ENCODE measurements at places on chromosomes 5 and 9.

GRCh38 chr9:20804489-20805250 is 120.6 kb downstream of the FOCAD start:
- peak; percentile 62 for DNase-seq

- no peak for DNase-seq
Measured at GRCh38 chr5:107950776-107951175, 280.0 kb upstream of the EFNA5 start.

GRCh38 chr9:138007918-138008841 is 130.6 kb downstream of the CACNA1B start:
- DNase-seq: no peak

GRCh38 chr5:146521403-146522106 is 5.6 kb upstream of the GPR151 start:
- DNase-seq: no peak

- no peak for DNase-seq
Measured at GRCh38 chr5:115684513-115685037, 58.7 kb upstream of the TMED7 start.

DNA sequence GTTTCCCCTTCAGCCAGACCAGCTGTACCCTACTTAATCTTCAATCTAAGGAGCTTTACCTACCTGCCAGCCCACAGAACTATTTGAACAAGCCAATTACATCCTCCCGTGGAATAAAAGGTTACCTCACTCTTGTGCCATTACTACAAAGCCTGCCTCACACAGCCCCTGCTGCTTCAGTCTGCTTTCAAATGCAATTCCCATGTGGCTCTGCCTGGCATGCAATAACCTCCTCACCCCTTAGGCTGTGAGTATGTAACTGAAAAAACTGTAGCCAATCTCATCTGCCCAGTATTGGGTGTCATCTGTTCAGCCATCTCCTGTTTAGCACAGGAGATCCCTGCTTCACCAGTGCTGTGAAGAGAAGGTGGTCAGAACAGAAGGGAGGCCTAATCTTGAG is 6.1 kb upstream of the GCNT1 start:
- no peak for DNase-seq

DNA sequence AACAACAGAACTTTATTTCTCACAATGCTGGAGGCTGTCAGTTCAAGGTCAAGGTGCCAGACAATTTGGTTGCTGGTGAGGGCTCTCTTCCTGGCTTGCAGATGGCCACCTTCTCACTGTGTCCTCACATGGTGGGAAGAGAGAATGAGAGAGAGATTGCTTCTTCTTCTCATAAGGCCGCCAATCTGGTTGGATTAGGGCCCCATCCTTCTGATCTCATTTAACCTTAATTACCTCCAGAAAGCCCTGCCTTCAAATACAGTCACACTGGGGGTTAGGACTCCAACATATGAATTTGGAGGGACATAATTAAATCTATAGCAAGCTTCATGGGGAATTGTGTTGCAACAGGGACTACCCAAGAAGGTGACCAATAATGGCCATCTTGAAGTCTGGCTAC is 110.2 kb downstream of the LHX2 start:
- no peak for DNase-seq

DNA sequence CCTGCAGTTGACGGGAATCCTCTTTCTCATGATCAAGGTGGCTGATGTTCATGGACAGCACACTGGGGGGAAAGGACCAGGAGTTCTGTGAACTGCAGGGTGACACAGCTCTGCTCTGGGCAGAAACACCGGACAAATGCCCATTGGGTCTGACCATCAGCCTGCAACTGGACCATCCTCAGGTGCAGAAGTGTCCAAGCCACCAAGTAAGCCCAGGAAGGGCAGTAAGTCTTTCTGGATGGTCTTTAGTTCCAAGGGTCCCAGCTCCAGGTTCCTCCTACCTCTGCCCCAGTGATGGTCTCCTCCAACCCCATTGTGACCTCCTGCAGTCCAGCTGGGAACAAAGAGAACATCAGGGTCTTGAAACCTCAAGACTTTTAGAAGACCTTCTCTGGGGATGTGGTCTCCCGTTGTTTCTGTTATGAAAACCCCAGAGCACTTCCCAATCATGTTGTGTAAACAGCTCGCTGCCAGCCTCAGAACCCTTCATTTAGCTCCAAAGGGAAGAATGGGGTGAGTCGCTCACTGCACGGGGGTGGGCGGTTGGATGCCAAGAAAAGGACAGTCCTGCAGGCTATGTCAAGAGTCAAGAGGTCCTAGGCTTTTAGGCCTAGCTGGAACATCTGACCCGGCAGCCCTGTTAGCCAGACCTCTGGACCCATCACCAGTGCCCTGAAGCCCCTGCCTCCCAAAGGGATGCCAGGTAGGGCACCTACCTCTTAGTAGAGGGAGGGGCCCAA is 41.8 kb upstream of the TCF7 start:
- DNase-seq: no peak

GRCh38 chr9:131033269-131034224 is 24.6 kb downstream of the LAMC3 start:
- no peak for DNase-seq

DNA sequence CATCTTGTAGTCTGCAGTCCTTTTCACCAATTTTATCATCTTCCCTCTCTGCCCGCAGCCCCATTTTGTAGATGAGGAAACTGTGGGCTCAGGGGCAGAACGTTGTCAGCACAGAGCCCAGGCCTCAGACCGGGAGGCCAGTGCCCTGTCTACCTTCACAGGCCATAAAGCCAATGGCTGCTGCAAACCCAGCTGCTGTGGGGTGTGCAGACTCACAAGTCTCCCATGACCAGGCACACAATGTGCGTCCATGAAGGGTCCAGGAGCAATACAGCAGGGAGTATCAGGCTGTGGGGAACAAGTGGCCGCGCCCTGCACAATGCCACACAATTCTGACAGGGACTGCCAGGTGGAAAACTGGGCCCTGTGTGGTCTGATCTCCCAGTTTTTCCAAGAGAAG is 71.0 kb downstream of the COL23A1 start:
- DNase-seq: no peak

- no peak for DNase-seq
Measured at GRCh38 chr9:111621895-111622480, 9.1 kb upstream of the DNAJC25 start.

DNA sequence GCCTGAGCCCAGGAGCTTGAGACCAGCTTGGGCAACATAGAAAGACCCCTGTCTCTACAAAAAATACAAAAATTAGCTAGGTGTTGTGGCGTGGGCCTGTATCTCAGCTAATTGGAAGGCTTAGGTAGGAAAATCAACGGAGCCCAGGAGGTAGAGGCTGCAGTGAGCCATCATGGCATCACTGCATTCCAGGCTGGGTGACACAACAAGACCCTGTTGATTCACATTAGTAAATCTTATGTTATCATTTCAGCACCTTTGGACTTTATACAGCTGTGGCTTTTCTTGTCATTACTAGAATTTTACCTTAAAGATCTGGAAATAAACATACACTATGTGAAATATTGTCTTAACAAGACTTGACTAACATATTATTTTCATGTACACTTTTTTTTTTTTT is 185.0 kb downstream of the ZNF608 start:
- DNase-seq: no peak

GRCh38 chr9:113543296-113543981 is 79.9 kb downstream of the RGS3 start:
- peak; percentile 19 for DNase-seq

GRCh38 chr9:77944556-77945243 is 86.9 kb downstream of the GNAQ start:
- no peak for DNase-seq

DNA sequence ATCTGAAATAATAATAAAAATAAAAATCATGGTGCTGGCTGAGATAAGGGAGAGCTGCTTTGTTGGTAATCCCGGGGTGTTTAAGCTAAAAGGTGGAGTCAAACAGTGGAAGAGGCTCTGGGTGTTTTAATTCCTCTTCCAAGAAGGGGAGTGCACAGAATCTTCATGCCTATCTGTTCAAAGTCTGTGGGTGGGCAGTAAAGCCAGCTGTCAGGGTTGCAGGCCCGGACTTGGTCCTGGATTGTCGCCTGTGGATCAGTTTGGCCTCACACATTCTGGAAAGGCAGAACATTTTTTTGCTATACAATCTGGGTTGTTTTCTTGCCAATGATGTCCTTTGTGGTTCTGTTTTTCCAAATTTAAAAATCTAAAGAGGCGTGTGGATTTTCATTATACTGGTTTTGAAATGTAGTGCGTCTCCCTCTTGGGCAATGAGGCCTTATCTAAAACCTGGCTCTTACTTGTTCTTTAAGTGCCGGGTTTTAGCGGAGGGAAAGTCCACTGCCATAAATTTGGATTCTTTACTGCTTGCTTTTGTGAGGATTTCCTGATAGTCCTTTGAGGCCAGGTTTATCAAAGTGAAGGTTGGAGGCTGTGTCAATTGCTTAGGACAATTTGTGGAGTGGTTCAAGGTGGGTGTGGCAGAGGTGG is 5.8 kb downstream of the ANKDD1B start:
- DNase-seq: no peak

- no peak for DNase-seq
Measured at GRCh38 chr5:90111364-90112032, 298.1 kb downstream of the CETN3 start.

GRCh38 chr9:74921737-74922136 is 31.0 kb downstream of the C9orf40 start:
- DNase-seq: no peak

DNA sequence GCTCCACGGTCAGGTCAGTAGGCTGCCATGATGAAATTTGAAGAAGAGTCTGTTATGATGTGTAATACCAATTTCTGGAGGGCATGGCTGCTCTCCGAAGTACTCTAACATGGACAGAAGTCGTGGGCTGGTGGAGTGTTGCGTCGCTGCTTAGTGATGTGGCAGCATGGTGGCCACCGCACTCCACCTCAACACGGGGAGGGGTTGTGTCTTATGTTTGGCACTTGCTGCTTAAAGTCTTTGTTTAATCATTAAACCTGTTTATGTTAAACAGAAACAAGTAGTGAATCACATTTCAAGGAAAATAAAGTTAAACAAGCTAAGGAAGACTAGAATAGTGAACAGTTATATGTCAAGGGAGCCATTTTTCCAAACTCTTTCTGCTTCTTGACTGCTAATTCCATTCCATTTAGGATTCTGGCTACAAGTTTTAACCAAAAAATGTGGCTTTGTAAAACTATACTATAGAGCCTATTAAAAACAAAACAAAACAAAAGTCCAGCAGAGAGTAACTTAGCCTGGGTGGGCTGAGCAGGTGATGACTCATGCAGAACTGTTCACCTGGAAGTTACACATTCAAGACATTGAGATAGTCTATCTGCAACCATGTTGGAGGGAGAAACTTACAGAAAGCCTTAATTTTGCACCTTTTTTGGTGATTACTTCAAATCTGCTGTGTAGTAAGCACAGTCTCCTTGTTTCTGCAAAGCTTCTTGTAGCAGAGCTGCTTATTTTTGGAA is 9.5 kb downstream of the HABP4 start:
- no peak for DNase-seq

- DNase-seq: no peak
Measured at GRCh38 chr9:9998491-9999287, 614.1 kb downstream of the PTPRD start.

- no peak for DNase-seq
Measured at GRCh38 chr5:180909782-180910181, 10.8 kb downstream of the BTNL8 start.

DNA sequence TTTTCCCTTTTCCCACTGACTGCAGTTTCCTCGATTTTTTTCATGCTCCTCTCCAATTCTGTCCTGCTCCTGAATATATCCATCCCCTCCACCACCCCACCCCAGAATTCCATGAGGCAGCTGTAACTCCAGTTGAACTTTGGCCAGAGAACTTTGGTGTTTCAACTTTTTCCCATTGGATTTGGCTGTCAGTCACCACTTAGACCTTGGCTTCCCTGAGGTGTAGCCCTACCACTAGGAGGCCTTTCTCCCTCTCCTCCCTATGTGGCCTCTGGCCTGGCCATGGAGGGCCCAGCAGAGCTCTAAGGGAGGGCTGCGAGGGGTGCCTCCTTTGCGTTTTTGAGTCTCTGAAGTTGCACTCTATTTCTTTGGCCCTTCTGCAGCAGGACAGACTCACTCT is 261.3 kb downstream of the PIK3R1 start:
- no peak for DNase-seq

DNA sequence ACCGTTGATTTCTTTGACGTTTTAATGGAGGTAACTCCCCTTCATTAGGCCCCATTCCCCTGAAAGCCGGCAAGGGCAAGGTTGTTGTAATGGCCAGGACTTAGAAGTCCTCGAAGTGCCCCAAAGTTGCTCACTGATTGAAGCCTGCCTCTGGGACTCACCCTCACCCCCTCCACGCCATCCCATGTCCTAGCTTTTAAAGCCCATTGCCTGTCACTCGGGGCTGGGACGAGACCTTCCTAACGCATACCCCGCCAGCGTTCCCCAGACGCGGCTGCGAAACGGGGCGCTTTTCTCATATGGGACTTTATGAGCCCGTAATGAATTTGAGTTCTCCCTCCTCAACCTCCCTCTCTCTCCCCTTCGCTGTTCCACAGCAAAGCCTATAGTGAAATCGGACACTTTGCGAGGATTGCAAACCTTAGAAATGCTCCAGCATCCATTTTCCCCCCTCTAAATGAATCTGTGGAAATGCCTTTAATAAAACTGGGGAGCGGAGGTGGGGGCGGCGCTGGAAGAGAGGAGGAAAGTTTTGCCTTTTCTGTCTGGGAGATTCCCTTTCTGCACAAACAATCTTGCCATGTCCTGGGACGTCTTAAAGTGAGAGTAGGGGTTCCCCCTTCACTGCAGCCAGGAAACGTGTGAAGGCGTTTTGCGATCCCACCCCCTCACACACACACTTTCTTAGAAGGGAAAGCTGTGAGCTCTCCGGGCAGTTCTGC is 1.5 kb downstream of the PAPPA start:
- peak; percentile 18 for DNase-seq

All from brain (organoid and tissue), 16 donors.